Sigmoid colon (tissue), 7 donors: ENCODE measurements at places on chromosomes 12 and 14.

GRCh38 chr14:74062809-74063150 lies 21.5 kb downstream of the ALDH6A1 start:
- DNase-seq, result no peak

DNA sequence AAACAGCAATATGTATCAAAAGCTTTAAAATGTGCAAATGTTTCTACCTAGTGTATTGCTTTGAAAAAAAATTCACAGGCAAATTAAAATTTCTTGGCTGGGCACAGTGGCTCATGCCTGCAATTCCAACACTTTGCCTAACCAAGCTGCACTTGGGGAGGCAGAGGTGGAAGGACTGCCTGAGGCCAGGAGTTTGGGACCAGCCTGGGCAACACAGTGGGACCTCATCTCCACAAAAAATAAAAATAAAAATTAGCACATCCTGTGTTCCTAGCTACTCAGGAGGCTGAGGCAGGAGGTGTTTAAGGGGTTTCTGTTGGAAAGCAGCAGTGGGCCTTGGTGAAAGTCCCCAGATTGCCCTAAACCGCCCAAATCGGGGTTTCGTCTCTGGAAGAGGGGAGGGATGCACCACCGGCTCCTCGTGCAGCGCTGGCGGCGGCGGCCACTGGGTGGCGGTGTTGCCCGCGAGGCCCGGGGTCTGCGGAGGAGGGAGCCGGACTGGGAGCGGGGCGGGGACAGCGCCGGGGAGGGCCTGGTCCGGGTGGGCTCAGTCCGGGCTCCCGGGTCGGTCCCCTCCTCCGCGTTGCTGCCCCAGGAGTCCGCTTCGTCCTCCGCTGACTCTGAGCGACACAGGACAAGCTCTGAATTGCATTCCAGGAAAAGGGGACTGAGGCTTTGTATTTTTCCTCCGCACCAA lies 265.6 kb downstream of the AACS start:
- no peaks in the 10 kb centered on the region for H3K36me3 ChIP-seq
- peak overlapping the region; percentile 1 for H3K4me3 ChIP-seq
- peaks cover 7% of the 10 kb centered on the region for H3K4me1 ChIP-seq
- DNase-seq, result peak; percentile 73
- no peak overlapping the region for H3K27ac ChIP-seq
- H3K27me3 ChIP-seq, result peaks cover 8% of the 10 kb centered on the region

- no peak overlapping the region for H3K27ac ChIP-seq
- no peaks in the 10 kb centered on the region for H3K27me3 ChIP-seq
- DNase-seq, result no peak
- no peak overlapping the region for H3K4me3 ChIP-seq
- no peaks in the 10 kb centered on the region for H3K4me1 ChIP-seq
Measured at GRCh38 chr14:21168055-21168454, 12.2 kb upstream of the OR5AU1 start.

- no peak for DNase-seq
- H3K4me3 ChIP-seq, result no peak overlapping the region
- no peak overlapping the region for H3K27ac ChIP-seq
- H3K27me3 ChIP-seq, result no peaks in the 10 kb centered on the region
- H3K36me3 ChIP-seq, result no peaks in the 10 kb centered on the region
Measured at GRCh38 chr12:84982888-84983287, 53.2 kb downstream of the TSPAN19 start.

DNA sequence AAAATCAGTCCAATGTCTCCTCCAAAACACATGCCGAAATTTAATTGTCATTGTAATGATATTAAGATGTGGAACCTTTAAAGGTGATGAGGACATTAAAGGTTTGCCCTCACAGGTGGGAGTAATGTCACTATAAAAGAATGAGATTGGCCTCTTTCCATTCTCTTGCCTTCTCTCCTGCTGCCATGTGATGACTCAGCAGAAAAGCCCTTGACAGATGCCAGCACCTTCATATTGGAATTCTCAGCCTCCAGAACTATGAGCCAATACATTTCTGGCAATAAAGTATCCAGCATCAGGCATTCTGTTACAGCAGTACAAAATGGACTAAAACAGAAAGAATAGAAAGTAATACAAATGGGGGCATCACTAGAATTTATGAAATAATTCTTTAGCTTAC lies 609.7 kb downstream of the SLC16A7 start:
- no peak for DNase-seq
- no peaks in the 10 kb centered on the region for H3K27me3 ChIP-seq
- H3K36me3 ChIP-seq, result no peaks in the 10 kb centered on the region
- no peak overlapping the region for H3K4me3 ChIP-seq
- no peaks in the 10 kb centered on the region for H3K4me1 ChIP-seq

GRCh38 chr12:21638054-21638891 lies 19.4 kb downstream of the LDHB start:
- H3K27me3 ChIP-seq, result no peaks in the 10 kb centered on the region
- H3K4me1 ChIP-seq, result no peaks in the 10 kb centered on the region
- H3K27ac ChIP-seq, result no peak overlapping the region

- no peaks in the 10 kb centered on the region for H3K36me3 ChIP-seq
- no peaks in the 10 kb centered on the region for H3K27me3 ChIP-seq
- H3K4me1 ChIP-seq, result peaks cover 17% of the 10 kb centered on the region
- DNase-seq, result no peak
- H3K27ac ChIP-seq, result no peak overlapping the region
Measured at GRCh38 chr12:64044191-64044590, 177.9 kb downstream of the KICS2 start.

GRCh38 chr12:127162902-127163301 lies 1104.1 kb upstream of the TMEM132C start:
- H3K27me3 ChIP-seq, result no peaks in the 10 kb centered on the region
- H3K4me3 ChIP-seq, result no peak overlapping the region
- DNase-seq, result no peak

- no peak overlapping the region for H3K4me3 ChIP-seq
- peaks cover 22% of the 10 kb centered on the region for H3K4me1 ChIP-seq
- no peaks in the 10 kb centered on the region for H3K36me3 ChIP-seq
- DNase-seq, result no peak
- H3K27ac ChIP-seq, result no peak overlapping the region
Measured at GRCh38 chr14:53519137-53519536, 366.0 kb upstream of the DDHD1 start.

GRCh38 chr14:45181329-45181728 lies 45.6 kb downstream of the FANCM start:
- no peak for DNase-seq
- no peaks in the 10 kb centered on the region for H3K36me3 ChIP-seq
- H3K27ac ChIP-seq, result no peak overlapping the region
- no peak overlapping the region for H3K4me3 ChIP-seq
- H3K4me1 ChIP-seq, result no peaks in the 10 kb centered on the region
- H3K27me3 ChIP-seq, result no peaks in the 10 kb centered on the region

DNA sequence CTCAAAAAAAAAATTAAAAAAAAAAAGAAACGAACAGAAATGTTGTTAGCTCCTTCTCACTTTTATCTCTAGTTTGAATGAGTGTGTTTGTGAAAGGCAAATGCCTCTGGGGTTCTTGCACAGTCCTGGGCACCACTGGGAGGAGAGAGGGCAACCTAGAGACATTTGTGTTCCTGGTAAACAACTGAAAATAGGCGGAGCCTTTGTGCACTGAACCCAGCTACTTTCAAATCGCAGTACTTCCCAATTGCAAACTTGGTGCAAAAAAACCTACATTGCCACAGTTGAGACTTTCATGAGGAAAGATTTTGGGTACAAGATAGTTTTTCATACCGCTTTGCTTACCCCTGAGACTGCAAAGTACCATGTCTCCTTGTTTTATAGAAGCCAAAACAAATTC lies 430.0 kb downstream of the ZFP36L1 start:
- H3K27me3 ChIP-seq, result no peaks in the 10 kb centered on the region
- no peak for DNase-seq
- H3K4me1 ChIP-seq, result no peaks in the 10 kb centered on the region
- no peaks in the 10 kb centered on the region for H3K36me3 ChIP-seq
- no peak overlapping the region for H3K4me3 ChIP-seq

DNA sequence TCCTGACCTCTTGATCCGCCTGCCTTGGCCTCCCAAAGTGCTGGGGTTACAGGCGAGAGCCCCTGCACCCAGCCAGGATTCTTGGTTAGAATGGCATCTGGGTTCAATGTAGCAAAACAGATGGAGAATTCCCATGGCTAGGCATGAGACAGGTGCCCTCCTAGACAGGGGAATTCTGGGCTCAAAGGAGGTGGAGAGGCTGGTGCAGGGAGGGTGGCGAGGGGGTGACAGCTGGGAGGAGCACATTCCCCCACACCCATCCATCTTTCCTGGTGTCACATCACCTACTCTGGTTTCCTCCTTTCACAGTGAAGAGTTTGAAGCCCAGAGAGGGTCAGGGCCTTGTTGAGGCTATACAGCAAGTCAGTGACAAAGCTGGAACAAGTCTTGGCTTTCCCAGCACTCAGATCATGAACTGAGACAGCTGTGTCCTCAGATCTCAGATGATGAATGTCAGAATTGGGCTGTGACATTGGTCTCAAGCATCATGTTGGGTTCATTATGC lies 2.8 kb downstream of the SERPINA1 start:
- no peak overlapping the region for H3K27ac ChIP-seq
- no peaks in the 10 kb centered on the region for H3K4me1 ChIP-seq
- H3K36me3 ChIP-seq, result no peaks in the 10 kb centered on the region
- H3K27me3 ChIP-seq, result no peaks in the 10 kb centered on the region
- DNase-seq, result peak; percentile 26

- H3K36me3 ChIP-seq, result no peaks in the 10 kb centered on the region
- H3K4me1 ChIP-seq, result peaks cover 28% of the 10 kb centered on the region
- peak; percentile 92 for DNase-seq
- H3K27me3 ChIP-seq, result no peaks in the 10 kb centered on the region
Measured at GRCh38 chr12:95218150-95219133, 835 bp downstream of the VEZT start.

GRCh38 chr14:70018713-70019211 lies 139.5 kb downstream of the SMOC1 start:
- H3K36me3 ChIP-seq, result no peaks in the 10 kb centered on the region
- no peaks in the 10 kb centered on the region for H3K4me1 ChIP-seq
- H3K4me3 ChIP-seq, result no peak overlapping the region
- DNase-seq, result no peak
- H3K27me3 ChIP-seq, result no peaks in the 10 kb centered on the region

- H3K36me3 ChIP-seq, result no peaks in the 10 kb centered on the region
- no peaks in the 10 kb centered on the region for H3K4me1 ChIP-seq
- H3K27ac ChIP-seq, result no peak overlapping the region
- peak overlapping the region; percentile 17 for H3K4me3 ChIP-seq
- DNase-seq, result no peak
Measured at GRCh38 chr12:99767809-99768208, 120.3 kb downstream of the GARIN6 start.

GRCh38 chr12:95548056-95548538 lies 3.2 kb downstream of the USP44 start:
- H3K27ac ChIP-seq, result peak overlapping the region; percentile 80
- H3K27me3 ChIP-seq, result no peaks in the 10 kb centered on the region
- peak; percentile 71 for DNase-seq
- peak overlapping the region; percentile 89 for H3K4me3 ChIP-seq
- no peaks in the 10 kb centered on the region for H3K36me3 ChIP-seq

- H3K27me3 ChIP-seq, result no peaks in the 10 kb centered on the region
- no peak overlapping the region for H3K4me3 ChIP-seq
- H3K27ac ChIP-seq, result peak overlapping the region; percentile 77
- H3K4me1 ChIP-seq, result no peaks in the 10 kb centered on the region
- peak; percentile 90 for DNase-seq
- H3K36me3 ChIP-seq, result peaks cover 73% of the 10 kb centered on the region
Measured at GRCh38 chr14:103696466-103697071, 18.7 kb downstream of the XRCC3 start.

DNA sequence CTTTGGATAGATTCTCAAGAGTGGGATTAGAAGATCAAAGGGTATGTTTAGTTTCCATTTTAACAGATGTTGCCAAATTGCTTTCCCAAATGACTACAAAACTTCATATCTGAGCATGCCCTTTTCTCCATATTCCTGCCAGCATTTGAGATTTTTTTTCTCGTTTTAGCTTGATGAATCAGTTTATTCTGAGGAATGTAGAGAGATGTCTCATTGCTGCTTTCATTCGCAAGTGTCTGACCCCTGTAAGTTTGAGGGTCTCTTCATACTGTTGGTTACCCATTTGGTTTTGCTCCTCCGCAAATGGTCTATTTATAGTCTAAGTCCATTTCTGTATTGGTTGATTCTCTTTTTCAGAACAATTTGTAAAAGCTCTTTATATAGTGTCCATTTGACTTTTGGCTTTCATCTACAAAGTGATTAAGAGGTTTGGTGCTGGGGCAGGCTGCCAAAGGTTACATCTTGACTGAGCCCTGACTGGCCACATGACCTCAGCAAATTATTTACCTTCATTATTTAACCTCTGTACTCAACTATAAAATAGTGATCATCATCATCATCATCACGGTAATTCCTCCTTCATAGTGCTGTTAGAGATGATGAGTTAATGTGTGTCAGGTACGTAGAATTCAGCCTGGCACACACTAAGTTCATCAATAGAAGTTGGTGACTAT lies 33.6 kb downstream of the HCAR2 start:
- H3K4me3 ChIP-seq, result no peak overlapping the region
- H3K36me3 ChIP-seq, result no peaks in the 10 kb centered on the region
- no peak for DNase-seq
- H3K27ac ChIP-seq, result no peak overlapping the region

GRCh38 chr12:89742337-89743022 lies 33.8 kb upstream of the ATP2B1 start:
- DNase-seq, result no peak
- no peaks in the 10 kb centered on the region for H3K36me3 ChIP-seq
- H3K4me3 ChIP-seq, result no peak overlapping the region
- no peaks in the 10 kb centered on the region for H3K27me3 ChIP-seq

DNA sequence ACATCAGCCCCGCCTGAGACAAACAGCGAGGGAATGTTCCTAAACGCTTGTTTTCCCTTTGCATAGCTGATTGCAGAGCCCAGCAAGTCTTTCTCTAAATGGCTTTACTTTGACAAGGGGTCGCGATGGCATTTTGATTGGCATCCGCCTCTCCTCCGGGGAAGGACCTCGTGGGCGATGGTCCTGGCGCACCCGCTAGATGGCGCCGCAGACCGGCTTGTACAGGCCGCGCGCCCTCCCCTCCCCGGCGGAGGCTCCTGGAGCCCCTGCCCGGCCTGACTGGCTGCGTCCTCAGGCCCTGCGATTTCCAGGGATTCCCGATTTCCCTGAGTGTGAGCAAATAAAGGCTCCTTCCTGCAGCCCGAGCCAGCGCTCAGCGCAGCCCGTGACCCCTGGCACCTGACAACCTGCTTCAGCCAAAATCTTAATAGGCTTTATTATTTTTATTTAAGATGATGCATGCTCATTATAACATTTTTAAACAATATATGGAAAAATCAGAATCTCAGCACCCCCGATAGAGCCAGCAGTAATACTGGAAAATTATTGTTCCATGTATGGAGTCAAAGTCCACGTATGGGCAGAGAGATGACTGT lies 468.3 kb downstream of the AACS start:
- no peaks in the 10 kb centered on the region for H3K4me1 ChIP-seq
- no peak overlapping the region for H3K4me3 ChIP-seq
- H3K27ac ChIP-seq, result no peak overlapping the region
- no peak for DNase-seq
- H3K27me3 ChIP-seq, result no peaks in the 10 kb centered on the region
- H3K36me3 ChIP-seq, result no peaks in the 10 kb centered on the region

GRCh38 chr12:99413751-99414150 lies 233.8 kb upstream of the GARIN6 start:
- no peaks in the 10 kb centered on the region for H3K4me1 ChIP-seq
- no peak for DNase-seq
- no peak overlapping the region for H3K4me3 ChIP-seq
- no peak overlapping the region for H3K27ac ChIP-seq
